Tongue (tissue), 3 donors: ENCODE measurements at places on chromosomes 4 and X. TPM values are rescaled to one million over a fixed set of nuclear protein-coding genes. Genes with fewer than 3 reads are reported as not detected.
A peak's percentile ranks its signal among the peaks of the same experiment; 100 is the strongest.

- peak; percentile 66 for DNase-seq
These were observed 335.5 kb downstream of the ARHGAP10 start for GRCh38 chr4:148067301-148067916.

- DNase-seq: no peak
These were observed 451 bp downstream of the LPAR4 start for GRCh38 chrX:78747971-78748370.

DNA sequence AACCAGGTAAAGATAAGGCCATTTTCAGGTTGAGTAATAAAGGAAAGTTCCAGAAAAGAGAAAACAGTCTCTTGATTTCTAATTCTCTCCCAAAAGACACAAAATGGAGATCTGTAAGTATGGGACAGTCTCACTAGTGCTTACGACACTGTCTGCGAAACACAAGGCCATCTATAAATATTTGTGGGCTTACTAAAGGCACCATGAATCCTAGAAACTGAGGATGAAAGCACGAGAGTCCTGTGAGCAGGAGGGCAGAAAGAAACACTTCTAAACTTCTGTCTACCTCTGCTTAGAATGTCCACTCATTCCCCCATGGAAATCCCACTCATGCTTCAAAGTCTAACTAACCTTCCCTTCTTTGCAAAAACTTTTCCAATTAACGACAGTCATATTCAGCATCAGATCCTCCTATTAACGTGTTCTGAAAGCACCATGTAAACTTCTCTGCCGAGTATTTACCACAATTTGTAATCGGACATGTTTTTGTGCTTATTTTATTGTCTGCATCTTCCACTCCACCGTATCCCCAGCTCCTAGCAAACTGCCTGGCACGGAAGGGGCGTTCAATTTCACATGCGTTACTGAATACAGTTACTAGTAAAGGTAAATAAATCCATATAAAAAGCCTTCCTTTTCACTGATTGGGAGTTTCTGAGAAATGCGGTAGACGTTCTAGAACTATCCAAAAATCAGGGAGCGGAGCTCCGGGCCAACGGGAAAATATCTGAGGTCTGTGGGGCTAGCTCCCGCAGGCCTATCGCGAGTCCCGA lies 665 bp downstream of the PSMD10 start:
- peak; percentile 19 for DNase-seq

DNA sequence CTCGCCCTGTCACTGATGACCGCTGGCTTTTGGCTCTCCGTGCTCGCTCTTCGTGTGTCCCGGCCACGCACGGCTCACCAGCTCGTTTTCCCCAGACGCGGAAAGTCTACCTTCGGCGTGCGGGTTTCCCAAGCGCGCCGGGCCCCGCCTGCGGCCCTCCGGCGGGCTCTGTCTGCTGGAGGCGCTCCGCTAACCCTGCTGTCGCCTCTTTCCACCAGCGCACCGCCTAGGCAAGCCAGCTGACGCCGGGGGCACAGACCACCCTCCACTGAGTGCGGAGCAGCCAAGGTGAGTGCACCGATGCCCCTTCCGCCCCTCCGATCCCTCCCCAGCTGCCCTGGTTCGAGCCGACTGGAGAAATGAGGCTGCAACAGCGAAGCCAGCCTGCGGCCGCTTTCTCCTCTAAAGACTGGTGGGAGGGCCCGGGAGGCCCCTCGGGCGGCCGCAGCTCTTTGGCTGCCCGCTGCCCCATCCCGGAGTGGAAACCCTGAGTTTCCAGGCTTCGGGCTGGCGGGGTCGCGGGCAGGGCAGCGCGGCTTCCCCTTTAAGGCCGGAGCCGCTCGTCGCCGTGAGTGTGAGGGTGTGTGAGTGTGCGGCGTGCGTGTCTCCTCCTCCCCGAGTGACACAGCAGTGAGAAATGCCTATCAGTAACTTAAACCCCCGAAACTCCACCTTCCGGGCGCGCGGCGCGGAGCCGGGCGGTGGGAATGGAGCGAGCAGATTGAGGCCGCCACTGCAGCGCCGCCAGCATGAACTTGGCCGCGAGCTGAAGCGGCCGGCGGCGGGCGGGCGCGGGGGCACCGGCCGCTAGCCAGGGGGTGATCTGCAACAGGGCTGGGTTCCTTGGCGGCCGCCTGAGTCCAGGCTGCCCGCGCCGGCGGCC lies at the start of gene MAMLD1:
Gene MAMLD1 (plus strand): TSS at position 719 of the 883 bp plus-strand sequence. CDS start 82,200 bp downstream, outside the sequence.
- DNase-seq: peak; percentile 86

DNA sequence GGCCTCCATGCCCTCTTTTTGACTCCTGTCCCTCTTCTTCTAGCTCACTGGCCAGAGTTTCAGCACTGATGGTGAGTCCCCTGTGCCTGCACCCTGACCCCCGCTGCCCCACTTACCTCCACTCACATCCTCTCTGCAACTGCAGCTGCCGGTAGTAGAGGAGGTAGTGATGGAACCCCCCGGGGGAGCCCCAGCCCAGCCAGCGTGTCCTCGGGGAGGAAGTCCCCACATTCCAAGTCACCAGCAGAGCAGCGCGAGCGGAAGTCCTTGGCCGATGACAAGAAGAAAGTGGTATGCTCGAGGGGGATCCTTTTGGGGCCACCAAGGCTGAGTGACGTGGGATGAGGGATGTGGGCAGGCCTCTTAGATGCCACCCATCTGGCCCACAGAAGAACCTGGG lies 5.8 kb downstream of the ARAF start:
- no peak for DNase-seq

GABRG1 gene
- total RNA-seq: not detected
